ENCODE measurements at places on chromosomes 4 and X.

- DNase-seq, result no peak
Observed at GRCh38 chrX:17743913-17744312, 6.6 kb downstream of the SCML1 start.

GRCh38 chr4:53925050-53925605 is 139.3 kb downstream of the CHIC2 start:
- DNase-seq, result no peak

GRCh38 chr4:189740873-189741272 is 199.8 kb upstream of the FRG1 start:
- no peak for DNase-seq

DNA sequence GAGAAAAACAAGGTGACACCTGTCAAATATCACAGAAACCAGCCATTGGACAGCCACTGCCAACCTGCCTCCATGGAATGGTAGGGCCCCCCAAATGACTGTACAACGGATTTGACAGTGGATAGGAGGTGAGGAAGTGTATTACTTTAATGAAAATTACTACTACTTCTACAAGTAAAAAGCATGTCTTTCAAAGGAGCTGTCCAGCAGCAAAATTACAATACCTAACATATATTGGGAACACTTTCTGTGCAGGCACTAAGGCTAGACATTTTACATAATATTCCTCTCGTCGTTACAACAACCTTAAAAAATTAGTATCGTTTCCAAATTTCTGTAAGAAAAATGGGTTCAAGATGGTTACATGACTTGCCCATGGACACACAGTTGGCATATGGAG is 14.9 kb downstream of the PPP3CA start:
- DNase-seq, result no peak

DNA sequence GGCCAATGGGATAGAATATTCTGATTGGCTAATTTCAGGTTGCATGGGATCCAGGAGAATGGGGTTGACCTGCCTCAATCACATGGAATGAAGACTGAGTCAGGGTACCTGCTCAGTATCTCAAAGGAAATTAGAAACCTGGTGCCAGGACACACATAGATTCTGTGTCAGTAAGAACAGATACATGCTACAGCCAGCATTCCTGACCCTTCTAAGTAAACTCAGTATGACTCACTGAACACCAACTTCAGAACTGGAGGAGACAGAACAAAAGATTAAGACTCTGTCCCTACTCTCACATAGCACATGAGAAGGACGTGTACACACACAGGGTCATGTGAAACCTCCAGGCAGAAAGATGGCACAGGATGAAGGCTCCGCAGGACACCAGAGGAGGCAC is 54.5 kb downstream of the FAM184B start:
- peak; percentile 15 for DNase-seq

DNA sequence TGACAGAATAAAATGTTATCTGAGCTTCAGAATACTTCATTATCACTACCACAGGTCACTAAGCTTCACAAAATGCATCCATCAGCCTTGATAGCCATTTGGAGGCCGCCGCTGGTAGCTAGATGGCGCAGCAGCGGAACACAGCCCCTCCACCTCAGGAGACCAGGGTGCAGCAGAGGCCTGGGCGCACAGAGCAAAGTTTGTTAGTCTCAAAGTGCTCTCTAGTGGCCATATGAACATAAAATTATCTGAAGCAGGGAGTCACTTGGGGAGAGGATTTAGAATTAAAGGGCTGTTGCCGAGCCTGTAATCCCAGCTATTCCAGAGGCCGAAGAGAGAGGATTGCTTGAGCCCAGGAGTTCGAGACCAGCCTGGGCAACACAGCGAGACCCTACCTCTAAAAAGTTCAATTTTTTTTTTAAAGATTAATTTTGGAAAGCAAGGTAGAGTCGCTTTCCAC is 8.1 kb upstream of the DCTD start:
- peak; percentile 78 for DNase-seq

DNA sequence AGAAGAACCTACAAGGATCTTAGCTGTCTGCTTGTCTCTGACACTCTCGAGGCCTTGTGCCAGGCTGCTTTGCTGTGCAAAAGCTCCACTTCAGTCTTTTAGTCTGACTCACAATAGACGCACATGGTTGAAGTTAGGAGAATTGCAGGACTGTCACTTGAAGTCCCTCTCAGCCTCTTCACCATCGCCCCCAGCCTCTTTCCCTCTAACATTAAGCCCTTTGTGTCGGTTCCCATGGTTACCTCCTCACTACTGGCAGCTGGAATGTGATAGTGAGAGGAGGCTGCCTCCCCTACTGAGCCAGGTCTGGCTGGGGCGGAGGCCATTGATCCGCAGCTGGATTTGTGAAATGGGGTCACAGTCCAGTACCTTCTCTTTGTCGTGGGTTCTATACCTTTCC is 201.8 kb downstream of the SOWAHB start:
- peak; percentile 71 for DNase-seq

GRCh38 chrX:69107747-69108401 is 57.4 kb downstream of the PJA1 start:
- DNase-seq, result peak; percentile 9

DNA sequence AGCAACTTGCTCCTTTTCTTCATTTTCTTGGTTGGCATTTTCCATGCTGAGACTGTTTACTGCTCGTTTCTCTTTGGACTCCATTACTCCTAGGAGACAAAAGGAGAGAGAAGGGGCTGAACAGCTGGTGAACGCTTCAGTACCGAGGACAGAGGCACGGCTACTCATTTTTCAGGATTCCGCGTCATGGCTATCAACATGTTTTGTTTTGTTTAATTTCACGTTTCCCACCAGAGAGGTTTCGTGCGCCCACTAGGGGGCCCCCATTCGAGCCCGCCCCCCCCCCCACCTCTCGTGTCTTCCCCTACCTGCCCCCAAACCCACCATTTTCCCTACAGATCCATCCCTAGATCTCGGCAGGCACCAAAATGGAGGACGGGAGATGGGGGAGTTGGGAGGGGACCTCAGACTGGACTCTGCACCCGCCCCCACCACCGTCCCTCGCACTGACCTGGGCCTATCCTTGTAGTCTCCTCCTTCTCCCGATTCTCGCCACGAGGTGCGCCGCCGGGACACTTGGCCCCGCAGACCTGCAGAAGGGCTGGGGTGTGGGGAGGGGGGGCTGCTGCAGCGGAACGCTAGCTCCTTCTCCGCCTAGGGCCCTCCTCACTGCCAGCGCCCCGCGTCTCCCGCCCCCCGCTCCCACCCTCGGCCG is 653 bp downstream of the BEX1 start:
- peak; percentile 14 for DNase-seq

DNA sequence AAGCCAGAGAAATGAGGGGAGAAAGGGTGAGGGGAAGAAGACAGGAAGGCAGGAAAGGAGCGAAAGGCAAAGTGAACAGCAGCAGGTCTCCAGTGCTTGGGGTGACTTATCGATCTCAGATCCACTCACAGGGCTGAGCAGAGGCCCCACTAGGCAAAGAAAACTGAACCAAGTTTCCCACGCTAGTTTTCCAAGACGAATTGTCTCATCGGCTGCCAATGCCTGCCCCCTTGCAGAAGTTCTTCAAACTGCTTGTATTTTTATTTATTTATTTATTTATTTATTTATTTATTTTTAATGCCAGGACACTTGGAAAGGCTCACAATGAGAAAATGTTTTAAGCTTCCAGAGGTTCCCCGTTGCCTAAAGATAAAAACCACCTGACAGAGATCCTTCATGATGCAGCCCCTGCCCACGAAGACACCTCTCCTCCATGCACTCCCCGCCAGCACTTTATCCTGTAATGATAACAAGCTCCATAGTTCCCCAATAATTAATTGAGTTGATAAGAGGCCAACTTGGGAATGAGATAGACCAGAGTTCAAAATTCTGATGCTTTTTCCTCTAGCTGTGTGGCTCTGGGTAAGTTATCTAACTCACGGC is 43.2 kb downstream of the QDPR start:
- peak; percentile 38 for DNase-seq

GRCh38 chr4:37893164-37893563 is 2.3 kb downstream of the TBC1D1 start:
- DNase-seq, result no peak

GRCh38 chr4:143736861-143737260 is 36.4 kb upstream of the FREM3 start:
- DNase-seq, result no peak

DNA sequence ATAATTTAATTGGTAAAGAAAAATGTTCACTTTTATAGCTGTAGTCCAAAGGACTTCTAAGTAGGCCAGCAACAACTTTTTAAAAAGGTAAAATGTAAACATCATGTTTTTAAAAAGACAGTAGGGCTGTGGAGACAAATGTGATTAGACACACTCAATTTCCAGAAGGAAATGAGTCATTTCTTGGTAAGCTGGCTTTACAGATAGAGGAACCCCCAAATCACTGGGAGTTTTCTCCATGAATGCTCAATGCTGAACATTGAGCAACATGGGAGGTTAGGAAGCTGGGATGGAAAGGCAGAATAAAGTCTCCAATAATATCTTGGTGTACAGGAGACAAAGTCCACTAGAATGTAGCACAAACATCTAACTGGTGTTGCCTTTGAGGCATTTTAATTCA is 121.3 kb downstream of the NWD2 start:
- no peak for DNase-seq

- DNase-seq, result no peak
Observed at GRCh38 chr4:82613121-82613520, 51.3 kb upstream of the TMEM150C start.

- DNase-seq, result no peak
Observed at GRCh38 chr4:148196164-148196563, 246.1 kb downstream of the NR3C2 start.

- DNase-seq, result no peak
Observed at GRCh38 chr4:54620773-54621172, 37.0 kb upstream of the KIT start.

DNA sequence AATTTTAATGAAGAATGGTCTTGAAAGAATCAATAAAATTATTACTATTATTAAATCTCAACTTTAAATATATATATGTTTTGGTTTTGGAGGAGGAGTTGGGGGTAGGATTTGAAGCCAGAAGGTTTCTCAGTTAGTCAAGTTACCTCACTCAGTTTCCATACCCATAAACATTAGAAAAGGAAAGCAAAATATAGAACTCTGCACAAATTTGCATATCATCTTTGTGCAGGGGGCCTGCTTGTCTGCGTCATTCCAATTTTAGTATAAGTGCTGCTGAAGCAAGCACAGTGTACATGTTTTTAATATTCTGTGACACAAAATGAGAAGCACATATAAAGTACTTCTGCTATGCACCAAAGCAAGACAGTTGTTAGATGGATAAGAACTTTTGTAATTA is 47.5 kb upstream of the SCRG1 start:
- no peak for DNase-seq

- DNase-seq, result no peak
Observed at GRCh38 chrX:109992203-109992602, 10.7 kb upstream of the TMEM164 start.

- DNase-seq, result no peak
Observed at GRCh38 chrX:119990556-119991004, 47.0 kb upstream of the NKAP start.

DNA sequence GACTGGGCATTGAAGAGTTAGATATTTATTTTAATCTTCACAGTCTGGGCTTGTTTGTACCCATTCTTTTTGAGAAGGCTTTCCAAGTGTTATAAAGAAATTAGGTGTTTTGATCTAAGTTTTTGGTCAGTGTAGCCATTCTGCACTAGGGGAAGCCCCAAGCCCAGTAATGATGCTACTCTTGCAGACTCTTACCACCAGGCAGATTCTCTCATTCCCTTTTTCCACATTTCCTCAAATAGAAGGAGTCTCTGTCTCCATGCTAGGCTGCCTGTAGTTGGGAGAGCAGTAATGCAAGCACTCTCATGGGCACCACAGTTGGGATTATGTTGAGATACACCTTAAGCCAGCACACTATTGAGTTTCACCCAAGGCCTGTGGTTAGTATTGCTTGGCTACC is 21.5 kb downstream of the CDX4 start:
- DNase-seq, result no peak

- DNase-seq, result peak; percentile 63
Observed at GRCh38 chr4:106809076-106809475, 227.0 kb downstream of the DKK2 start.

- DNase-seq, result no peak
Observed at GRCh38 chr4:183312841-183313240, 7.2 kb downstream of the CLDN22 start.

GRCh38 chr4:53068755-53069330 is 206.7 kb downstream of the RASL11B start:
- no peak for DNase-seq

- DNase-seq, result peak; percentile 68
Observed at GRCh38 chr4:127211650-127212560, 420.9 kb upstream of the INTU start.

GRCh38 chr4:103719105-103719829 is 518 bp downstream of the TACR3 start:
- no peak for DNase-seq

DNA sequence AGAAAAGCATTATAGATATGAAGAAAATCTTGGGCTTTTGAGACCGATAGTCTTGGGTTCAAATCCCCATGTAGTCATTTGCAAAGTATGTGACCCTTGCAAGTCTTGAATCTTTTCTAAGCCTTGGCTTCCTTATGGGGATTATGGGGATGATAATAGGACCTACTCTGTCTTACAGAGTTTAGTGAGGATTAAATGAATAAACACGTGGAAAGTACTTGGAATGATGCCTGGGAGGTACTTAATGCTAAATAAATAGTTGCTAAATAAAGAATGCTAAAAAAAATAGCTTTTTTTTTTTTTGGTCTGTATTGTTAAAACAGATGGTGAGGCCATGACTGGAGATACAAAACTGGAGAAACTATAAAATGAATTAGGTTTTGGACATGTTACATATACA is 292.7 kb downstream of the GPAT3 start:
- peak; percentile 69 for DNase-seq

DNA sequence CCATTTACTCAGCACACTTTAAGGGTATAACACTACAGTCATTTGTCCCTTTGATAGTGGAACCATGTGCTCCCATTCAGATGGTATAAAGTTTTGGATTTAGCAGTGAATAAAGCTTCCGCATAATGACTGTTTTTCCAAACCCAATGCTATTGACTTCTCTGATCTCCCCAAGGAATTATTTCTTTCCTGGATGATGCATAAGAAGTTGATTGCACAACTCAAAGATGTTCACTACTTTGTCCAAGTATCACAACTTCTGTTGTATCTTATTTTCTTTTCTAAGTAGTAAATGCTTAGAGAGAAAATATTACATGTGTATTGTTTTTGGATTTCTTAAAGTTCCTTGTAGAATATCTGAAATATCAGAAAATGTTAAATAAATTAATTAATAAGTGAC is 300.2 kb downstream of the GPM6A start:
- DNase-seq, result no peak

DNA sequence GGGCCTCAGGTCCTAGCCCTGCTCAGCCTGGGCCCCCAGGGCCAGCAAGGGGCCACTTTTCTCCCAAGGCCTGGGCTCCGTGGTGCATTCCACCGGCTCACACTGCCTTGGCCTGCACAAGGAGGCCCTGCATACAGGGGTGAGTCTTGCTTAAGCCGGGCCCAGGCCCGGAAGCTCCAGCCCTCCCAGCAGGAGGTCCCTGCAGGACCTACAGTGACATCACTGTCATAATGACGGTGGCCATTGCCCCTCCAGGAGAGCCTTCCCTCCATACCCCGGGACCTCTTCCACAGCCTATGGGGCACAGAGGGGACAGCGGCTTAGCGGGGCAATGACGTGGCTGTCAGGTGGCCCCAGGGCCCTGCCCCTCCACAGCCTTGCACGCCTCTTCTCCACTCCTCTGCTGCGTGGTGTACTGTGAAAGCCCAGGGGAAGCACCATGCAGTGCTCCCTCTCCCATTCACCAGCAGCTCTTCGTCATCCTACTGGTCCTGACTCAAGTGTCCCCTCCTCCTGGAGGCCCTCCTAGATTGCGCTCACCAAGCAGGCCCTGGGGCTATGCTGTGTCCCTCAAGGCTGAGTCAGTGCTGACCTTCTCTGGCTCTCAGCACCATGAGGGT is 32.3 kb upstream of the AFAP1 start:
- DNase-seq, result no peak
